CD4-positive, alpha-beta memory T cell (primary cell): ENCODE measurements at places on chromosomes 11 and 22. TPM values are rescaled to one million over a fixed set of nuclear protein-coding genes. Genes with fewer than 3 reads are reported as not detected.

Gene CABP4
- 2.3 TPM for total RNA-seq

Gene CADM1
- 3.8 TPM for total RNA-seq

Gene PSMA1
- total RNA-seq = 95.8 TPM

Gene MRGPRX4
- not detected for total RNA-seq

Gene MS4A3
- not detected for total RNA-seq

Gene CEND1
- not detected for total RNA-seq

Gene SERPIND1
- total RNA-seq = not detected

Gene OR5P2
- total RNA-seq = not detected

Gene BBOX1
- not detected for total RNA-seq

Gene C11orf87
- not detected for total RNA-seq

Gene CECR2
- not detected for total RNA-seq

Gene GPHA2
- total RNA-seq = 0.47 TPM

Gene SOX10
- total RNA-seq = not detected

Gene KRTAP5-11
- total RNA-seq = not detected

Gene PLEKHA7
- 7.7 TPM for total RNA-seq

Gene ART1
- not detected for total RNA-seq

Gene MAFF
- 6.8 TPM for total RNA-seq

Gene NRIP3
- total RNA-seq = 1.7 TPM

Gene MUC6
- total RNA-seq = not detected

Gene RBMXL2
- not detected for total RNA-seq

Gene MMP13
- not detected for total RNA-seq

Gene SPTBN2
- total RNA-seq = not detected

Gene ACR
- total RNA-seq = not detected

Gene TEX12
- total RNA-seq = 0.29 TPM

Gene KDM4D
- 0.39 TPM for total RNA-seq

Gene TMEM25
- total RNA-seq = 20.0 TPM

Gene PRCP
- total RNA-seq = 24.1 TPM

Gene B4GALNT4
- 2.4 TPM for total RNA-seq

Gene MPZL3
- 32.0 TPM for total RNA-seq
